ENCODE measurements at places on chromosomes 1 and 21. TPM values are rescaled to one million over a fixed set of nuclear protein-coding genes. Genes with fewer than 3 reads are reported as not detected.

- no peak for DNase-seq
Observed at GRCh38 chr21:44994695-44995342, 55.0 kb downstream of the SLX9 start.

GRCh38 chr1:209435654-209436566 is 147.6 kb upstream of the CAMK1G start:
- DNase-seq: peak; percentile 77

GRCh38 chr1:46370214-46370633 is 23.9 kb upstream of the FAAH start:
- DNase-seq: no peak

DNA sequence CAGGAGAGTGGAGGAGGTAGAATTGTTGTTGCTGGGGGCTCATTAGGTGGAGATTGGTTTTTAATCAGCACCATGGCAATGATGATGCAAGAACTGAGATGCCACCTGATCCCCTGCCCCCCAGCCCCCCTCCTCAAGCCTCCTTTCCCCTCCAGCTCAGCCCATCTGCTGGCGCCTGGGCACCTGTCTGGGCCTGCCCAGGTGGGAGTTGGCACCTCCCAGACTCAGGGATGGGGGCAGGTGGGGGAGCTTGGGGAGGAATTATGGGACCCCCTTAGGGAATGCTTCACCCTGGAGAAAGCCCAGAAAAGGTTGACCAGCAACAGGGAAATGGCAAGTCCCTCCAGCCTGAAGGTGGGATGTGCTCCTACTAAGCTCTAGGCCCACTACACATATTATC is 1.5 kb upstream of the NHLH1 start:
- no peak for DNase-seq

DNA sequence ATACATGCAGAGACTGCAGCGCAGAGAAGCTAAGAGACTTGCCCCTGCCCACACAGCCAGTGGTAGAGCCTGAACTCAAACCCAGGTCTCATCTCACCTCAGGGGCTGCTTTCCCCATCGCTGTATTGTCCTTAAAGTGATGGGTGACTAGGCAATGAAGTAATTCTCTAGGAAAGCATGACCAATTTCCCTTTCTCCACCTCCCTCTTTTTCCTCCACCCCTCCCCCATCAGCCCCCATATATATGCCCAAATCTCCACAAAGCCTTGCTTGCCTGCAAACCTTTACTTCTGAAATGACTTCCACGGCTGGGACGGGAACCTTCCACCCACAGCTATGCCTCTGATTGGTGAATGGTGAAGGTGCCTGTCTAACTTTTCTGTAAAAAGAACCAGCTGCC is at the start of gene IL24:
TSS of gene IL24 (plus strand) at position 269 of the 400 bp plus-strand sequence. CDS start 390 bp downstream, outside the sequence.
- no peak for DNase-seq

GRCh38 chr1:171600862-171601261 is 21.2 kb upstream of the MYOCOS start:
- no peak for DNase-seq

FNDC10 gene
- total RNA-seq: 2.4 TPM

HSPG2 gene
- 887 TPM for total RNA-seq

LCE6A gene
- total RNA-seq: not detected

All from sciatic nerve (tissue), 2 donors.